ENCODE measurements at places on chromosomes 4 and X. TPM values are rescaled to one million over a fixed set of nuclear protein-coding genes. Genes with fewer than 3 reads are reported as not detected.

DNA sequence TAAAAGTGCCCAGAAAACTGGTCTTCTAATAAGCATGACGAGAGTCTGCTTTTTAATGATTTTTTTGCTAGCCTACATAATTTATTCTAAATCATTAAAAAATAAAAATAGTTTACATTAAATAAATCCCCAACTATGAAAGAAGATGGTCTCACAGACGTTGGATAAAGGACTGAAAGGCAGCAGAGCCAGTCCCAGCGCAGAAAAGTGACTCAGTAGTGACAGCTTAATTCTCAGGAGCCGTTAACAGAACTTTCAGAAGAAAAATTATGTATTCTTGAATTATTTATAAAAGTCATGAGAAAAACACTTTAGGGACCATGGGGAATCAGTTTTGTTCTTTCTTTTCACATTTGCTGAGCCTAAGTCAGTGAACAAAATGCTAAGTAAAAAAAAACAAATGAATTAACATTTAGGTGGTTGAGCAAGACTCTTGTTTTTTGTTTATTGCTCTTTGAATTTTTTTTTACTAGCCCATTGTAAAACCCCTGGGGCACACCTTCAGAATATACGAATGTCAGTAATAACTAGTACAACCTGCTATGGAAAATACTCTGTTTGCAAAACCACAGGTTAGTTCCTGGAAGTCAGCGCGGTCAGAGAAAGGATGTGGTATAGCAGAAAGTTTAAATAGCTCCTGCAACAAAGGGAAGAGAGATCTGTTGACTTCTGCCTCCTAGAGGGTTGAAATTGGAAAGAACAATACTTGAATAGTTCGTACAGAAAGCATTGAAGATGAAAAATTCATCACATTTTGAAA is 50.4 kb upstream of the CCDC160 start:
- no peaks in the 10 kb centered on the region for H3K27me3 ChIP-seq
- DNase-seq = peak; percentile 2
- H3K36me3 ChIP-seq = no peaks in the 10 kb centered on the region
- no peaks in the 10 kb centered on the region for H3K4me1 ChIP-seq
- no peak overlapping the region for H3K27ac ChIP-seq
- H3K4me3 ChIP-seq = no peak overlapping the region

DNA sequence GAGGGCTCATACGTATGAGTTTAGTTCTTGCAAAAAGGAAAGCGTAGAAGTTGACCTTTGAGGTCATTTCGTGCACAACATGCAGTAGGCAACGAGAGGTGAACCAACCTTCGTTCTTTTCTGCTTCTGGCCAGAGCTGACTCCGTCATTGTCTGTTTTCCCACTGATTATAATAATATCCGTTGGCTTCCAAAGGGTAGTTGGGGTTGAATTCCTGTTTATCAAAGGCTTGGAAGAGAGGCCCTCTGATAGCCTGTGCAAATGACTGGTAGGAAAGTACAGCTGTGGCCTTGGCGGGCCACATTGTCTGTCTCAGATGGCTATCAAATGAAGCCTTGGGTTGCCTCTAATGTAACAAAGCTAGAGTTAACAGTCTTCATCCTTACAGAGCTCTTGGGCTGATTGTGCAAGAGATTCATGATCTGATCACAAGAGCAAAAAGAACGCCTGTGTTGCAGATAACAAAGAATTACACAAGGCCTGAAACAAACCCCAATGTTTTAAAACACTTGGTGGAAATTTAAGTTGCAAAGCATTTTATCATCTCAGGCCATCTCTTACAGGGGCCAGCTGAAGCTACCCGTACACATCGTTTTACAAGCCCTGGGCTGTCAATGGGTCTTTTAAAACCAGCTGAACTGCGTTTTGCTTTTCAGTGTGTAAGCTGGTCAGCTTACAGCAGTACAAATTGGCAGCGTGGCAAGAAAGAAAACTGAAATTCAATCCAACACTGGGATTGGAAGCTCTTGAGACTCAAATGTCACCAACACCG is 46.1 kb upstream of the FAM9C start:
- no peaks in the 10 kb centered on the region for H3K36me3 ChIP-seq
- no peak overlapping the region for H3K4me3 ChIP-seq
- DNase-seq = no peak
- no peaks in the 10 kb centered on the region for H3K27me3 ChIP-seq
- H3K27ac ChIP-seq = no peak overlapping the region
- H3K4me1 ChIP-seq = peaks cover 6% of the 10 kb centered on the region

DNA sequence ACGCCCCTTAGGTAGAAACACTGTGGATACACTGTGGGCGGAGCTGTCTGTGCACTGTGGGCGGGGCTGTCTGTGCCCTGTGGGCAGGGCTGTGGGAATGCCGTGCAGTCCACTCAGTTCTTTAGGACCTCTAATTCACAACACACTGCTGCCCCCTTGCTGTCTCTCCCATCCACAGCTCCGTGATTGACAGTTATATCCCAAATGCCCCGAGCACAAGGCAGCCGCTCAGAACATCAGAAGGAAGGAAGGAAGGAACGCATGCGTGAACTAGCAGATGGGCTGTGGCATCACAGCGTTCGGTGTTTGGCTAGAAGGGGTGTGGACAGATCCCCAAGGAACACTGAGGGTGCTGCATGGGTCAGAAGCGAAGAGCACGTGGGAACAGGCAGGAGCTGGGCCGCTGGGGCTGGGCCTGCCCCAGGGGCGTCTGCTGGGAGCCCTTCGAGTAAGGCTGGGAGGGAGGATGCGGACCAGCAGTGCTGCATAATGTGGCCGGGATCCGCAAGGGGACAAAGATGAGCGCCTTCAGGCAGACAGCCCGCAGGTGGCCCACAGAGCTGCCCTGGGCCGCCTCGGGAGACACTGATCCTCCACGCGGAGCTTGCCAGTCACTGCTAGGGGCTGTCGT is 29.8 kb downstream of the ACOX3 start:
- no peak overlapping the region for H3K27ac ChIP-seq
- H3K27me3 ChIP-seq = no peaks in the 10 kb centered on the region
- DNase-seq = peak; percentile 66
- no peak overlapping the region for H3K4me3 ChIP-seq
- no peaks in the 10 kb centered on the region for H3K36me3 ChIP-seq

DNA sequence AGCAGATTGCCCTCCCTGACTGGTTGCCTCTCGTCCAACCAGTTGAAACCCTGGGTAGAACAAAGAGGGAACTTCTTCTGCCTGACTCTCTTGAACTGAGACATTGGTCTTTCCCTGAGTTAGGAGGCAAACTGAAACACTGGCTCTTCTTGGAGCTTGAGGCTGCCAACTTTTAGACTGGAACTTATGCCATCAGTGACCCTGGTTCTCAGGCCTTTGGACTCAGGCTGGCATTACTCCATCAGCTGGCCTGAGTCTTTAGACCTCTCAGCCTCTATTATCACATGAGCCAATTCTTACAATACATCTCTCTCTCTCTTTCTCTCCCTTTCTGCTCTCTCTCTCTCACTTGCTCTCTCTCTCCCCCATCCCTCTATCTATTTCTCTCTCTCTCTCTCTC is 86.4 kb downstream of the EMCN start:
- no peaks in the 10 kb centered on the region for H3K27me3 ChIP-seq
- no peaks in the 10 kb centered on the region for H3K36me3 ChIP-seq
- DNase-seq = no peak
- no peaks in the 10 kb centered on the region for H3K4me1 ChIP-seq

- no peaks in the 10 kb centered on the region for H3K36me3 ChIP-seq
- no peak overlapping the region for H3K4me3 ChIP-seq
- H3K4me1 ChIP-seq = no peaks in the 10 kb centered on the region
- no peaks in the 10 kb centered on the region for H3K27me3 ChIP-seq
- DNase-seq = no peak
Measured at GRCh38 chrX:77628294-77629025, 157.6 kb downstream of the ATRX start.

DNA sequence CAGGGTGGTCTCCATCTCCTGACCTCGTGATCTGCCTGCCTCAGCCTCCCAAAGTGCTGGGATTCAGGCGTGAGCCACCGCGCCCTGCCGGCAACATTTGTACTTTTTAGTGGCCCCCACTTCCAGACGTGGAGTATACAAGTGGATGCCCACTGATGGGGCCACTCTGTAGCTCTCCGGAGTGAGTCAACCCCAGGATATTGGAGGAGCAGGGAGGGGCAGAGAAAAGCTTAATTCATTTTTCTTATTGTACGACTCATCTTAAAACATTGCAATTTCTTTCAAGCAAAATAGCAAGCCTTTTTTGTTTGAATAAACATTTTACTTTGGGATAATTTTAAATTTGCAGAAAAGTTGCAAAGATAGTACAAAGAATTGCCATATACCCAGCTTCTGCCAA is 34.6 kb downstream of the FAM9C start:
- no peak for DNase-seq
- peak overlapping the region; percentile 90 for H3K27ac ChIP-seq
- H3K27me3 ChIP-seq = no peaks in the 10 kb centered on the region
- H3K36me3 ChIP-seq = no peaks in the 10 kb centered on the region

DNA sequence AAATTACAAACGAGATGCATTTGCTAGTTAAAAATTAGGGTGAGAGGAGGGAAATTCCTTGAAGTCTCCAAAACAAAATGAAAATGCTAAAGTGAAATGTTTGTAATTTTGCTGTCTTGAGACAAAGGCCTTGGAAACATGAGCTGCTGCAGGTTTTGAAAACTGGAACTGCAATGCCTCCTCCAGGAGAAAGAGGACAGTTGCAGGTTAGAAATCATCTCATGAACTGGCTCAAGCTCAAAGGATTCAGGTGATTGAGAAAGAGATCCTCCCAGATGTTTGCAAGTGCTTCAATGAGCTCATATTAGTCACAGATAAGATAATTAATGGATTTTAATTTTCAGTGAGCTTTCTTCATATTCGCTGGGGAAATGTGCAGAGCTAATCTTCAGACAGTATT is 32.4 kb downstream of the SMPX start:
- H3K4me1 ChIP-seq = no peaks in the 10 kb centered on the region
- no peaks in the 10 kb centered on the region for H3K27me3 ChIP-seq
- no peak overlapping the region for H3K4me3 ChIP-seq
- no peaks in the 10 kb centered on the region for H3K36me3 ChIP-seq
- no peak overlapping the region for H3K27ac ChIP-seq
- no peak for DNase-seq

GRCh38 chrX:102835504-102836146 is 101.4 kb upstream of the RAB40AL start:
- DNase-seq = no peak
- no peak overlapping the region for H3K27ac ChIP-seq
- H3K4me1 ChIP-seq = no peaks in the 10 kb centered on the region
- no peaks in the 10 kb centered on the region for H3K36me3 ChIP-seq

GRCh38 chr4:20944961-20945360 is 244.7 kb downstream of the PACRGL start:
- no peaks in the 10 kb centered on the region for H3K36me3 ChIP-seq
- H3K27me3 ChIP-seq = no peaks in the 10 kb centered on the region
- no peak overlapping the region for H3K27ac ChIP-seq

The KDR gene
- total RNA-seq = 0.20 TPM

The AP1S2 gene
- total RNA-seq = 10.6 TPM

DNA sequence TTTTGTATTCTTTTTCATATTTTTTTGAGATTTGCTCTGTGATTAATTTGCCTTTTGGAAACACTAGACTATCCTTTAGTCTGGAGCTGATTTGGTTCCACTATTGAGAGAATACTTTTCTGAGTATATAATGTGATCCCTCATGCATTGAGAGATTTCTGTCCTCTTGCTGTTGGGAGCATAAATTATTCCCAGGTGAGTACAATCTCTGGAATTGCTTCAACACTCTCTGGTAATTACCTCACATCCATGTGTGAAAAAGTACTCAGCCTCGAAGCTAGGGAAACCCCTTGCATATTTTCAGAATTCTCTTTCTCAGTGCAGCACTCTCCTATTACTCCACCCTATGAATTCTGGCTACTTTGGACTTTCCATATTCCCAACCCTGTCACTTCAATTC is 550.0 kb downstream of the RAPGEF2 start:
- no peak for DNase-seq
- no peak overlapping the region for H3K27ac ChIP-seq
- H3K4me1 ChIP-seq = no peaks in the 10 kb centered on the region
- no peaks in the 10 kb centered on the region for H3K36me3 ChIP-seq

- H3K4me3 ChIP-seq = no peak overlapping the region
- H3K4me1 ChIP-seq = peaks cover 20% of the 10 kb centered on the region
- no peaks in the 10 kb centered on the region for H3K27me3 ChIP-seq
- no peak overlapping the region for H3K27ac ChIP-seq
Measured at GRCh38 chrX:138890491-138890890, 179.0 kb upstream of the FGF13 start.

- no peak for DNase-seq
- H3K27ac ChIP-seq = no peak overlapping the region
- no peaks in the 10 kb centered on the region for H3K36me3 ChIP-seq
- H3K27me3 ChIP-seq = peaks cover 37% of the 10 kb centered on the region
Measured at GRCh38 chrX:2559124-2559523, 58.3 kb upstream of the DHRSX start.

- no peaks in the 10 kb centered on the region for H3K27me3 ChIP-seq
- no peaks in the 10 kb centered on the region for H3K4me1 ChIP-seq
- H3K36me3 ChIP-seq = no peaks in the 10 kb centered on the region
- no peak overlapping the region for H3K27ac ChIP-seq
- DNase-seq = no peak
- H3K4me3 ChIP-seq = no peak overlapping the region
Measured at GRCh38 chr4:52943677-52944076, 81.6 kb downstream of the RASL11B start.

DNA sequence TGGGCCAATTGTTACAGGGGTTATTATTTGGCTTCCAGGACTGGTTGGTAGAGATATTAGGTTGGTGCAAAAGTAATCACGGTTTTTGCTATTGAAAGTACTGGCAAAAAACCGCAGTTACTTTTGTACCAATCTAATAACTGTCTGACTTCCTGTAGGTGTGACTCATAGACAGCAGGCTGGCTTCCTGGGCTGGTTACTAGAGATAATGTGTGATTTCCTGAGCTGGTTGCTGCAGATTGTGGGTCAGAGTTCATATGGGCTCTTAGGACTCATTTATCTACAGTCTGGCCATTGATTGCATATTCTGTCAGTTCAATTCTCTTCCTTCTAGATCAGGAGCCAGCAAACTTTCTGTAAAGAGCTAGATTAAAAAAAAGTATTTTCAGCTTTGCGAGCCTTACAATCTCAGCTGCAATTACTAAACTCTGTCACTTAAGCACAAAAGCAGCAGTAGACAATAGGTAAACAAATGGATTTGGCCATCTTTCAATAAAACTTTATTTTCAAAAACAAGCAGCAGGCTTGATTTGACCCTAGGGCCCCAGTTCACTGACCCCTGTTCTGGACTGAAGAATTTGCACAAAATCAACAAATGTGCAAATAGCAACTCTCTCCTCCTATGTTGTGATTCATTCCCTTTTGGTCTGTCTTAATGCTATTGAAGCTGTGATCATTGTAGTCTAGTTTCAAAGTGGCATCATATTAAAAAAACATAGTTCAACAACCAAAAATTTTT is 50.8 kb upstream of the BOD1L1 start:
- DNase-seq = no peak
- no peaks in the 10 kb centered on the region for H3K4me1 ChIP-seq
- H3K36me3 ChIP-seq = no peaks in the 10 kb centered on the region
- no peak overlapping the region for H3K27ac ChIP-seq
- H3K4me3 ChIP-seq = no peak overlapping the region

The EDNRA gene
- total RNA-seq = not detected

GRCh38 chrX:5681159-5681558 is 547.5 kb downstream of the NLGN4X start:
- H3K27ac ChIP-seq = no peak overlapping the region
- no peaks in the 10 kb centered on the region for H3K36me3 ChIP-seq
- no peaks in the 10 kb centered on the region for H3K27me3 ChIP-seq
